ENCODE measurements at places on chromosomes 1 and 21.

DNA sequence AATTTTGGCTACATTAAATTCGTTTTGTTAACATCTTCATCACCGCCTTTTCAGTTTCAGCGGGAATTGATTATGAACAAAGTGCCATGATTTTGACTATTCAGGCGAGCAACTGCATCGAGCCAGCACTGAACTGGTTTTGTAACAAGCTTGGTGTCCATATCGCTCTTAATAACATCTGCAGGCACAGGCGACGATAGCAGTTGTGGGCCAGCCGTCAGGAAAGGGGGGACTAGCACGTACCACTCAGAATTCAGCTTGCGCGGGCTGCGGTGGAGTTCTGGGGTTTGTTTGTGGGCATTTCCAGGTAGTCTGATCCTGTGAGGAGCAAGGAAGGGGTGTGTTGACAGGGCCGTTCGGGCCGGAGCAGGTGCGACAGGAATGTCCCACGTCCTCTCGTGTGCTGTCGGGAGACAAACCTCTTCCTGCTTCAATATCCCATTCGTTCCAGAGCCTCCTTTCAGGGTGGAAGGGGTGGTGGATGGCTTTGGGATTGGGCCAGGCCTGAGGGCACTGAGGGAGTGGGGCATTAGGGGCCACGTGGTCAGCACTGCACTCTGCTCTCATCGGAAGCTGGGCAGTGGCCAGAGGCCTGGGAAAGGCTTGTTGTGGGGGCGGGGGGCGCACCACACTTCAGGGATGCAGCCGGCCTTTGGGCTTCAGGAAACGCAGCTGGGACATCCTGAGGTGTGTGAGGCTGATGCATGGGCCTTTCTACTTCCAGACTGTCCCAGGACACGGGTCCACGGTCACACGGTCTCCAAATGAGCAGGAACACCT lies 39.1 kb downstream of the SKI start:
- no peak for DNase-seq

DNA sequence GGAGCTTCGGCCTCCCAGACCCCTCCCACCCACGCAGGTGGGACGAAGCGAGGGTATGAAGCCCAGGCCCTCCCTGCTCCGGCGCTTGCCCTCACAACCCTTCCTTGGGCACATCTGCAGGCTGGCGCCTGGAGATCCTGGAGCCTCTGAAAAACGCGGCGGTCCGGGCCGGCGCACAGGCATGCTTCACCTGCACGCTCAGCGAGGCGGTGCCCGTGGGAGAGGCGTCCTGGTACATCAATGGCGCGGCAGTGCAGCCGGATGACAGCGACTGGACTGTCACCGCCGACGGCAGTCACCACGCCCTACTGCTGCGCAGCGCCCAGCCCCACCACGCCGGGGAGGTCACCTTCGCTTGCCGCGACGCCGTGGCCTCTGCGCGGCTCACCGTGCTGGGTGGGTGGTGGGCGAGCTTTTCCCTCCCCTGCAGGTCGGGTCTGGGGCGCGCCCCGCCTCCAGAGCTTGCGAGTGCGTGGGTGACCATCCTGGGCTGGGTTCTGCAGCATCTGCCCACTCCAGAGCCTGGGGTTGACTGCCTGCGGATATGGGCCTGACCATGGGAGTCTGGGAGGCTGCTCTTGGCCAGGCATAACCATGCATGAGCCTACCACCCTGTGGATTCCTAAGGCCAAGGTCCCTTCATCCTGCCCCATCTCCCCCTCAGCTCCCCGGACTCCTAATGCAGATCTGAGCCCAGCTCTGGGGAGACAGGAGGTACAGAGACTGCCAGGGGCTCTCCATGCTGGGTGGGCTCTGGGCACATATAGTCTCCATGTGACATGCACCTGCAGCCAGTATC lies 89.8 kb downstream of the TRIM11 start:
- DNase-seq: no peak

- no peak for DNase-seq
Measured at GRCh38 chr1:82141390-82141789, 340.7 kb downstream of the ADGRL2 start.

- DNase-seq: no peak
Measured at GRCh38 chr1:172145231-172145651, 275.2 kb upstream of the C1orf105 start.

DNA sequence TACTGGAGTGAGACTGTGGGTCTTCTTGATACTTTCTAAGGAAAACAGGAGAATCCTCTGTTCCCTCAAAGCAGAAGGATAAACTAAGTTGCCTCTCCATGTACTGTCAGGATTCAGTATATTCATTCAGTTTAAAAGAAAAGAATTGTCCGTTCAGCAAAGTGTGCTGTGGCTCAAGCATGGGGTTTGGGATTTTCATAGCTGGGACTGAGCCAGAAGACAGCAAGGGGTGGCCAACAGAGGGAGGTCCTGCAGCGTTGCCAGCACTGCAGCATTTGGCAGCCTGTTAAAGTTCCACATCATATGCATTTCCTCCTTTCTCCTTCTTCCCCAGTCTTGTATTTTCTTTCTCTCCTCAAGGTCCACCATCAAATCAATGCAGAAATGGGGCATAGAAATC lies 75.1 kb downstream of the DTL start:
- DNase-seq: no peak

GRCh38 chr1:11150326-11150725 lies 38.8 kb upstream of the ANGPTL7 start:
- no peak for DNase-seq

DNA sequence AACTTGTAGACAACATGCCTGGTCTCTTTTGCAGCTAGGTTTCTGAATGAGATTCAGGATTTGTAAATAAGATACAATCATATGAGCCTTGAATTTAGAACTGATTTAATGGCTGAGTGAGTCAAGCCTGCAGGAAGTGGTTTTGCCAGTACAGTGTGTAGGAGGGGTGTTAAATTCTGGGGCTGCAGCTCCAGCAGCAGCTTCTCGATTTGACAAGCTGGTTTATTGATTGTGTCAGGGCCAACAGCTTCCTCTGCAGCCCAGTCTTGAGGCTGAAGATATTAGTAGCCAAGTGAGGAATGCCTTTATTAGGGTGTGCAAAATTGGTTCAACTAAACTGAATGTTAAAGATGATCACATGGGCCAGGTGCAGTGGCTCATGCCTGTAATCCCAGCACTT lies 11.5 kb upstream of the PLA2G5 start:
- peak; percentile 26 for DNase-seq

GRCh38 chr1:26318338-26319064 lies 743 bp downstream of the CD52 start:
- peak; percentile 19 for DNase-seq

- no peak for DNase-seq
Measured at GRCh38 chr1:68210027-68210426, 22.3 kb downstream of the WLS start.

GRCh38 chr1:161209790-161210409 lies 5.2 kb upstream of the FCER1G start:
- peak; percentile 79 for DNase-seq

GRCh38 chr1:167206166-167206835 lies 14.4 kb upstream of the POU2F1 start:
- no peak for DNase-seq

DNA sequence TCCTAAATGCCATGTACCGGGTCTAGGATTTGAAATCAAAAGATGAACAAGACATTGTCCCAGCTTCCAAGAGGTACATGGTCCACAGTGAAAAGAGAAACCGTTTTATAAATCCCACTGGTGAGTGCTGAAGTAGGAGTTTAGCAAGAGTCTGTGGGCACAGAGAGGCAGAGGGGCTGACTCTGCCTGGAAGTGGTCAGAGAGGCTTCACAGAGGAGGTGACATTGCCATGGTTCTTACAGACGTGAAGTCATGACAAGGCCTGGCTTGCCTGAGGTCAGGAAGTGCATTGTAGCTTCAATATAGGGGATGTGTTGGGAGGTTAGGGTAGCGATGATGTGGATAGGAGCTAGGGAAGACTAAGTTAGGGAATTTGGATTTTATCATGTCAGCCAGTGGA lies 28.4 kb downstream of the MAPKAPK2 start:
- DNase-seq: peak; percentile 39
